ENCODE measurements at places on chromosomes 5 and 9.
A peak's percentile ranks its signal among the peaks of the same experiment; 100 is the strongest.

- peak; percentile 41 for DNase-seq
Measured at GRCh38 chr5:98839469-98840383, 66.3 kb downstream of the RGMB start.

DNA sequence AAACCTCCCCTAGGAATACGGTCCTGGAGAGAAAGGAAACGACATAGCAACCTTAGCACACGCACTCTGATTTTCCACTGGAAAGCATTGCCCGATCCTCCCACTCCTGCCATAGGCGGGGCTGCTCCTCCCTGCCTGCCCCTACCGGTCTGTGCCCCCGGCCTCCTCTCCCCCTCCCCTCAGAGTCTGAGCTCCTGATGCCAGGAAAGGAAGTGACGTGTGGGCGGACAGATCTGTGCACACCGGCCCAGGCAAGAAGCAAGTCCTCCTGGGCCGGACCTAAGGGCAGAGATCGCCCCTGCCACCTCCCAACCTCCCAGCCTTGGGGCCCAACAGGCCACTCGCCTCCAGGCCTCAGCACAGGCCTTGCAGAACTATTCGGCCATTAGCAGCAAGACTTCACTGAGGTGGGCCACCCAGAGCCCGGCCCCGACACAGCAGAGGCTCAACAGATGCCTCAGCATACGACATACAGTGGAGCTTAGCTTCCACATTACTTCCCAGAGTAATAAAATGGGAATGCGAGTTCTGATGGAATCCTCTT, 7.2 kb downstream of the NINJ1 start:
- no peak for DNase-seq

DNA sequence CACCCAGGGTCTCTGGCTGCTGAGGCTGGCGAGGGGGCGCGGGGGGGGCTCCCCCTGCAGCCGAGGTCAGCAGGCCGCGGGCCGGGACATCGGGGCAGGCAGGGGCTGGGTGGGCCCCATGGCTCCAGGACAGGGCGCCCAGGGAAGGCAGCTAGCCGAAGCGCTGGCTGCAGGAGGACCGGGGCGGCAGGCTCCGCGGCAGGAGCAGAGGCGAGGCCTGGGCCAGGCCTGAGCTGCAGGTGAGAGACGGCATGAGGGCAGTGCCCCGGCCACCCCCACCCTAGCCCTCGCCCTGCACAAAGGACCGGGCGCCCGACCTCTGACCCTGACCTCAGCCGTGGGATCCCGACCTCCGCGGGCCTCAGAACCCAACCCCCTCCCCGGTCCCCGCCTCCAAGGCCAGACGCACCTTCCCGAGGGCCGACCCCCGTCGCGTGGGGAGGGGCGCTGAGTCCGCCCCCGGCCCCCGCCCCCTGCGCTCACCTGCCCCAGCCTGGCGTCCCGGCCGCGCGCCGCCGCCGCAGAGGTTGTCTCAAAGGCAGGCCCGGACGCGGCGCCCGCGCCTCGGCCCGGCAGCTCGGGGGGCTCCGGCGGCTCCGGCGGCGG, 431 bp downstream of the RNF208 start:
- DNase-seq: no peak

DNA sequence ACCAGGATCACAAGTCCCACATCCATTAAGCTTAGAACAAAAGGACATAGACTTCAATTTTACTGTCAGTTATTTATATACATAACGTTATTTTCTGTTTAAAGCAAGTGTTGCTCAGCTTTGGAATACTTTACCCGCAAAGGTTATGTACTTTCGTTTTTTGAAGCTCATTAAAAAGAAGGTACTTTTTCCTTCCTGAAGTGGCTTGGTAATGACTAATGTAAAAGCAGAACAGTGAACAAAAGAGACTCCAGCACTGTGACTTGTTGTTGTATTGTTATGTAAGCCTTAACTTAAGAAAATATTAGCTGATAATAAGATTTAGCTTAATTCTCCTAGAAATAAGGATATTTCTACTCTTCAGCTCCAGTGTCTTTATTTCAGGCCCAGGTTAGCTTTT, 97.3 kb upstream of the SLCO6A1 start:
- DNase-seq: no peak

DNA sequence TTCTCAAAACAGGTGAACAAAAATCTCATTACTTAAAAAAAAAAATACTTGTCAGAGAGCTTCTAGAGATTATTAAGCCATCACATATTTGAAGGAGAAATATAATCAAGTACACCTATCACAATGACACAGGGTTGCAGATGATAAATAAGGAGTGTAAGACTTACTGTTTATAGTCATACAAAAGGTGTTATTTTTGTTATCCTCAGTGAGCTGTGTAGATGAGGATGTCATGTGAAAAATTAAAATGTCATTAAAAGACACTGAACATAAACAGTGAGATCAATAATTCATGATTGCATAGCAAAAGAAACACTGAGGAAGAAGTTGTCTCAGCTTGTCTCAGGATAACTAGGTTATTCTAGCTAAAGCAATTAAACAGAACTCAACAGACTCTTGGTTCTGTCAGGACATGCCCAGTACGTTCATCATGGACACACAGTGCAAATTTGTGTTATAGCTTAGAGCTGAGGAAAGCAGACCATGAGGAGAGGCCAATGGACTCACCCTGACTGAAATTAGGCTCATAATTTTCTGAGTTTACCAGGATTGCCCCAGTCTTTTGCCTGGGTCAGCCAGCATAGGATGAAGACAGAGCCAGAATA, 1162.6 kb upstream of the C9orf72 start:
- DNase-seq: no peak

DNA sequence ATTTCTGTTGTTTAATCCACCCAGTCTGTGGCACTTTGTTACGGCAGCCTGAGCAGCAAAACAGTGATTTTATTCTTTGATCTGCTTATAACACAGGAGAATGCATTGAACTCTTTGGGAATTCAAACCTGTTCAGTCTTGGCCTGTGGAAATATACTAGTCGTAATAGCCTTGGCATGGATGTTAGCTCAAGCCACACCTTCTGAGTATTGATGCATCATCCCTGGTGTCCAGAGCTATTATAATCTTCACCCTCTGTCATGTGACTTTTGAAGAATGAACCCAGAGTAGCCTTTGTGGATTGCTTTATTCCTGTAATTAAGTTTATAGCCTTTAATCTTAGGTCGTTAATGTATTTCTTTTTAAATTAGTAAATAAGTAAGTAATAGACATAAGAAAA, 50.8 kb upstream of the TEX48 start:
- DNase-seq: no peak

DNA sequence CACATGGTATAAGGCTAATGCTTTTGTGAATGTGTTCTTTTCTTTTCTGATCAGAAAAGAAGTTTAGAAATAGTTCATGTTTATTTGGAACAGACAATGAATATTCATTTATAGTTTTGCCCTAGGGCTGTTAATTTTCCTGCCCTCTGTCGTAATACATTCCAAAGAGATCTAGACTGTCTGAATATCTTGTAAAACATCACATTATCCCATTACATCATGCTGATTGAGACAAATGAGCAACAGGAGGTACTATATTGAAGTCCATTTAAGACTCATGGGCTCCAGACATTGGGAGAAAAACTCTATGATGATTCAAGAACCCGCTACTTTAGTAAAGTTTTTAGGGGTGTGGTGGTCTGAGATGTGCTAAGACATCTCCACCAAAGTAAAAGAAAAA, 121.2 kb upstream of the MAP1B start:
- no peak for DNase-seq

DNA sequence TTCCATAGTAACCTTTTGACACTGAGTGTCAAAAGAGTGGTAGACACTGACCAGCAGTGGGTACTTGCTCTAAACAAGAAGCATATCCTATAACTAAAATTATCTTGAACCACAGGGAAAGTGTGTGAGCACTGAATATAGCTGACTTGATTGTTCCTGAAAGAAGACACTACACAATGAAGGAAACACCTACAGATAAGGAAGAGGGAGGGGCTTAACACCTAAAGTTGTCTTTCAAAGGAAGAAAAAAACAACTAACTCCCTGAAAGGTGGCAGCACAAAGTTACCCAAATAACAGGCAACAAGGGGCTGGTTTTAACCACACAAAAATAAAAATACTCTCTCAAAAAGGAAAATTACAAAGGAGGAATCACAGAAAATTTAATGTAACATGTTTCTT, 6.6 kb downstream of the ELAVL2 start:
- DNase-seq: no peak

Measured in GM03348 (cell line).